CD4-positive, alpha-beta memory T cell (primary cell): ENCODE measurements at places on chromosomes 13 and 19.

DNA sequence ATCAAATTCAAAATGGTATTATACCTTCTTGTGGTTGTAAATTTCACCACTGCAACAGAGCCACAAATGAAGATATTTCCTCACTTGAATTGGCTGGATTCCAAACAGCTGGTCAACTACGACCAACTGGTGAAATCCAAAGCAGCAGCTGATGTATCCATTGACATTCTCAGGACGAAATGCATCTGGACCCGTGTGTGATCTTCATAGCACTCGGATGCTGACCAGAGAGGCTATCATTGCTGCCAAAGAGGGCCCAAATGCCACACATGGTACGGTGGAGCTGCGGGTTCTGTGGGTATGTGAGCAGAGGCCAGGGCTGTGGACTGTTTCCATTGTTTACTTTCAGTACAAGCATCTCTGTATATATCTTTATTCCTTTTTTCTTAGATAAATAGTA is 25.6 kb upstream of the PCCA start:
- no peak overlapping the region for H3K27ac ChIP-seq
- DNase-seq: no peak
- H3K27me3 ChIP-seq: peaks cover 9% of the 10 kb centered on the region

- H3K4me1 ChIP-seq: no peaks in the 10 kb centered on the region
- no peaks in the 10 kb centered on the region for H3K36me3 ChIP-seq
- H3K27me3 ChIP-seq: peaks cover 6% of the 10 kb centered on the region
Observed at GRCh38 chr19:51726049-51726448, 2.3 kb upstream of the HAS1 start.

GRCh38 chr13:75788481-75788981 is 152.4 kb downstream of the LMO7 start:
- H3K36me3 ChIP-seq: no peaks in the 10 kb centered on the region
- no peaks in the 10 kb centered on the region for H3K4me1 ChIP-seq
- H3K4me3 ChIP-seq: no peak overlapping the region
- no peak for DNase-seq
- H3K27me3 ChIP-seq: no peaks in the 10 kb centered on the region

DNA sequence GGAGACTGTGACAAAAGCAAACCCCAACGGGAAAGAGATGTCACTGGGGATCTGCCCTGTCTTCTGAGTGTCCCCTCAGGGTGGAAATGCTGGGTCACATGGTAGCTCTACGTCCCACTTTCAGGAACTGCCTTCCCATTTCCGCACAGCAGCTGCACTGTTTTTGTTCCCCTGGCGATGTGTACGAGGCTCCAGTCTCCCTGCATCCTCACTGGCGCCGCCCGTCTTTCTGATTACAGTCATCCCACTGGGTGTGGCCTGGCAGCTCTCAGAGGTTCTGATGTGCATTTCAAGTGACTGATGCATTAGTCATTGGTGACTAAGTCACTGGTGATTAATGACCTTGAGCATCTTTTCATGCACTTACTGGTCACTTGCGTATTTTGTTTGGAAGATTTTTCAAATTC is 21.2 kb downstream of the PCID2 start:
- peaks cover 42% of the 10 kb centered on the region for H3K36me3 ChIP-seq
- no peak overlapping the region for H3K4me3 ChIP-seq
- H3K27me3 ChIP-seq: no peaks in the 10 kb centered on the region

GRCh38 chr13:33033986-33034385 is 17.8 kb downstream of the KL start:
- H3K27me3 ChIP-seq: no peaks in the 10 kb centered on the region
- no peak overlapping the region for H3K4me3 ChIP-seq
- no peak overlapping the region for H3K27ac ChIP-seq
- H3K36me3 ChIP-seq: no peaks in the 10 kb centered on the region

GRCh38 chr19:3949997-3950859 is 17.4 kb downstream of the NMRK2 start:
- H3K4me3 ChIP-seq: no peak overlapping the region
- H3K27ac ChIP-seq: no peak overlapping the region
- H3K36me3 ChIP-seq: no peaks in the 10 kb centered on the region
- H3K27me3 ChIP-seq: no peaks in the 10 kb centered on the region
- no peak for DNase-seq

GRCh38 chr13:109999659-110000533 is 213.5 kb upstream of the IRS2 start:
- H3K27ac ChIP-seq: no peak overlapping the region
- no peaks in the 10 kb centered on the region for H3K27me3 ChIP-seq
- no peak overlapping the region for H3K4me3 ChIP-seq
- no peaks in the 10 kb centered on the region for H3K4me1 ChIP-seq
